Stimulated activated CD4-positive, alpha-beta T cell treated with anti-CD3 and anti-CD28 coated beads, Interleukin-1b, Interleukin-23, amount 100 ng/mL, for 1 hour (primary cell): ENCODE measurements at places on chromosomes 12 and 14.
A peak's percentile ranks its signal among the peaks of the same experiment; 100 is the strongest.

GRCh38 chr12:48377646-48378045 lies 26.9 kb upstream of the ZNF641 start:
- DNase-seq: no peak

DNA sequence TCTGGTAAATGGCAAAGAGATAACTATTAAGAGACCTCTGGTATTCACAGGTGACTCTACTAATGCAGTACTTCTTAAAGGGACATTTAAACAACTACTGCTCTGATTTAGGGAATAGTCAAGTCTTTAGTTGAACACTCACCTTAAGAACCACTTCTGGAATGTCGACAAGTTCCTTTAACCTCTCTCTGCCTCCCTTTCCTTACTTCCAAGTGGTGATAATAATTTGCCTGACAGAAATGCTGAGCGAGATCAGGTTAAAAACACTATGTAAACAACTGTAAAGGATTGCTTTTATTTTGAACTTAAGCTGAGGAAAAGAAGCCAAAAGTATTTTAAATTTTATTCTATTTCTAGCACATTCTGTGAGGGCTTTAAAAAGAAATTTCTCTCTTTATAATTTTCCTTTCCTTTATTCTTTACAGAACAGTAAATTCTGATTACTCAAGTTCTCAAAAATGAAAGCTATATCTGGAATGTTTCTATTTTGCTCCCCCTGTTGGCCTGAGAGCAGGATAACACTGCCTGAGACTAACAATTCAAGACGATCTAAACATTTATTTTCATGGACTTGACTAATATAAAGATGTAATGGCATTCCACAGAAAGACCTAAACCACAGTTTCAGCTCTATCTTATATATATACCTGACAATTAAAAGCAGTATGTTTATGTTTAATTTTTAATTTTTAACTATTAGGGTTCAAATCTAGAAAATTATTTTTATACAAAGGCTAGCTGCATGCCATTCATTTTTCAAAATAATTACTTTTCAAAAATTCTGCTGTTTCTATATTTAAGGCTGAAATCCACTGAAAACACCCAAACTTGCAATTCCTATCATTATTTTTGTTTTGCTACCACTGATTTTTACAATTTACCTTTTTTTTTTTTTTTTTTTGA lies 29.2 kb downstream of the ZCCHC8 start:
- DNase-seq: no peak

DNA sequence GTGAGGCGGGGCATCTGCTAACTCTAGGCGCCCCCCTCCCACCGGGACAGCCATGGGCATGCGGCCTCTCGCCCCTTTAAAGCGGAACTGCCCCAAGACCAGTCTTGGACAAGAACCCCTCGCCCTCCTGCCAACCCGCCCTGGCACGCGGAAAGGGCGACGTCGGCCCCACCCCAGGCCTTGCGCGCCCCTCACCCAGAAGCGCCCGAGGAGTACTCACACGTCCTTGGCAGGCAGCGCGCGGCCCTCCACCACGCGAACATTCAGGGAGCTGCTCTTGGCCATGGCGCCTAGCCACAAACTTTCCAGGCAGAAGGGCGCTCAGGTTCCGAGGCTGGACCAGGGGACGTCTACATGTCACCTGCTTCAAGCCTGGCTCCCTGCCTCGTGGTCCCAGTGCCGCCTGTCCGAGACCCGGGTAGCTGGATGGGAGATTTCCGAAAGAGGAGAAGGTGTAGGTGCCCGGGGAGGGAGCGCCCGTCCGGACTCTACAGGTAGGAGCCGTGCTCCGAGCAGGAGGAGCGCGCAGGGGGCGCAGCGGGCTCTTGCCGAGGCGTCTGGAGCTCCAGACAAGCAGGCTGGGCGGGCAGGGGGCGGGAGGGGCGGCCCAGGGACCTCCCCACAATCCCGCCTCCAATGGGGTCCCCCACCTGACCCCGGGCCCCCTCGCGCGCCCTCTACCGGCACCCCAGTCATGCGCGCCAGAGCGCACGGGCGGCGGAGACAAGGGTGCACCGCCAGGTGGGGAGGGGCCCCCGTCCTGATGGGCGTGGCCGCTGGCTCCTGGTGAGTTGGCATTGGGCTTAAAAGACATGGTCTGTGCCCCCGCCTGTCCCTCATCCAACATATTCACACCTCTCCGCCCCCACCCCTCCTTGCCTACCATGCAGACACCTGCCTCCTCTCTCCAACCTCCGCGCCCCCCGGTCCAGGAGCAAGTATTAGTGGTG lies at the start of gene RASAL1:
Gene RASAL1 (minus strand): TSS at position 584 of the 950 bp plus-strand sequence. CDS start 299 bp downstream, at position 285.
- peak; percentile 39 for DNase-seq

GRCh38 chr12:72836194-72836593 lies 564.0 kb downstream of the TRHDE start:
- no peak for DNase-seq

DNA sequence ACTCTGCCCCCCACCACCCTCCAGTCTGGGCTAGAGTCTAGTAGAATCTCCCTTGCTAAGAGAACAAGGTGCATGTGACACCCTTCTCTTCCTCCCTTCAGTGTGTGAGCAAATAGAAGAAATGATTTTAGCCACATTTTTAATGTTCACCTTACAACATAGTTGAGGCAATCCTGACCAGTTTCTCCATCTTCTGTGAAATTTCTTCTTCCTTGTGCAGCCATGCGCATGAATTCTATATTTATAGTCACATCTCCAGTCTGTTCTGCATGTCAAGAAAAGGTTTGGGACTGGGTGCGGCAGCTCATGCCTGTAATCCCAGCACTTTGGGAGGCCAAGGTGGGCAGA lies 9.5 kb upstream of the LTA4H start:
- no peak for DNase-seq

DNA sequence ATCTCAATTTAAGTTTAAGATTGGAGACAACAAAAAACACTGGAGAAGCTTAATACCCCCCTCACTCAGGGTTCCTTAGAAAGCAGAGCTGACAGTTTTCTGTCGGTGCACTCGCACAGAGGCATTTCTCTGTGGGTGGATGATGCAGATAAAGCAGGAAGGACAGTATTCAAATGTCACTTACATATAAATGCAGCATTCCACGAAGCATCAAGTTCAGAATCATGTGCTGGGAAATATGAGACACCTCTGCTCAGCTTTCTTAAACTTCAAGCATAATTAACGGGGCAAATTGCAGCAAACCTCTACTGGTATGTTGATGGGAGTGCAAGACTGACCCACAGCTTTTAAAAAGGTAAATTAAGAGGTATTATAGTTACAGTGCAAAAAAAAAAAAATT lies 68.7 kb downstream of the DICER1 start:
- no peak for DNase-seq

DNA sequence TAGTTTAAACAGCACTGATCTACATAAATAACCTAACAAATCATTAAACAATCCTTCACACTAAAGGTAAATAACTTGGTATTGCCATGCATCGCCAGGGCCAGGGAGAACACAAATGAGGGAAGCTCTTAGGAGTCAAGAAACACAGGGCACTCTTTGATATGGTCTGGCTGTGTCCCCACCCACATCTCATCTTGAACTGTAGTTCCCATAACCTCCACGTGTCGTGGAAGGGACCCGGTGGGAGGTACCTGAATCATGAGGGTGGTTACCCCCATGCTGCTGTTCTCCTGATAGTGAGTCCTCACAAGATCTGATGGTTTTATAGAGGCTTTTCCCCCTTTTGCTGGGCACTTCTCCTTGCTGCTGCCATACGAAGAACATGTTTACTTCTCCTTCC lies 17.3 kb downstream of the TMEM132D start:
- no peak for DNase-seq
